Urinary bladder (tissue), 4 donors: ENCODE measurements at places on chromosomes 3 and 15. TPM values are rescaled to one million over a fixed set of nuclear protein-coding genes. Genes with fewer than 3 reads are reported as not detected.

DNA sequence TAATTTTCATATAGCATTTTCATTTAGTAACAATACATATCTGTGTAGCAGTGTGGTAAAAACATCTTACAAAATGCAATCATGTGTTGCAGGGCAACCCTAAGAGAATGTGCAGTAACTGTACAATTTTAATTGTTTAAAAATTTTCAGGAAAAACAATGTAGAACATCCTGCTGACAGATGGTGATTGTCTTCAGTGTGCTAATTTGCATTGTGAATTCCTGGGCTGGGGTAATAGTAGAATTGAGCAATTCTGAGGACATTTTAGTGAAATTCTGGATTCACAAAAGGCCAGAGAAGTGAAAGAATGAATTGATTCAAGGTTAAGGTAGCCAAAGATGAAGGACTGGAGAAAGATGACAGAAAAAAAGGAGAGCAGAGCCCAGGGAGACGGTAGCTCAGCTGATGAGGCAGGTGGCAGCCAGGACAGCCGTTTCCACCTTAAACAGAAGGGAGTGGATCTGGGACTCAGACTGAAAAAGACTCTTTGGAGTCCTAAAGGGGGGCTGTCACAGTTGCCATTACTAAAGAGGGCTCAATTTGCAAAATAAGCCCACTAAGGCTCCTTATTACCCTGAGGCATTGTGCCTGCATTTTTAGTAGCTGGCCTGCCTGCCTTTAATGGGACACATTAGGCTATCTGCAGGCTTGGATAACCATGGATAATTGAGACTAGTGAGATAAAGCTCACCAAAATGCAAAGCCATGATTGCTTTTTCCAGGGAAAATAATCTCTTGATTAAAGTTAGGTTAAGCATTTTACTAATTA, 8.6 kb downstream of the MAP3K13 start:
- DNase-seq, result no peak

Gene CPEB1
- total RNA-seq, result 4.7 TPM

DNA sequence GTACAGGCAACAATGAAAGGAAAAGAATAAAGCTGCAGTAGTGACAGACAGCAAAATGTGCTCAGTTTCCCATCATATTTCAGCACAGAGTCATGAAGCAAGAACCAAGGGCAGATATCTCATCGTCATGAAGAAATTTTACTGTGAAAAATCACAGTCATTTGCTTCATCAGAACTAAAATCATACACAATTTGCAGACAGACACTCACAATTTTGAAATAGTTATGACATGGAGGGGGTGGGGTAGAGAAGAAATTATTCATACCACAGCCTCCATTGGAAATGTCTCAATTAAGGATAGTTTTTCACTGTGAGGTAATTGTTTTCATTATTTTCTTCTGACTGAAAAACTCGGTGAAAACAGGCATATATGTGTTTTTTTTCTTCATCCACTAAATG, 78.8 kb upstream of the CNTN3 start:
- DNase-seq, result no peak

GRCh38 chr15:39131609-39132008, 449.3 kb upstream of the THBS1 start:
- DNase-seq, result no peak

Gene COL6A5
- total RNA-seq, result 6.1 TPM

Gene ZNF385D
- 46.2 TPM for total RNA-seq

- no peak for DNase-seq
Observed at GRCh38 chr3:10450494-10451440, 54.6 kb downstream of the ATP2B2 start.

DNA sequence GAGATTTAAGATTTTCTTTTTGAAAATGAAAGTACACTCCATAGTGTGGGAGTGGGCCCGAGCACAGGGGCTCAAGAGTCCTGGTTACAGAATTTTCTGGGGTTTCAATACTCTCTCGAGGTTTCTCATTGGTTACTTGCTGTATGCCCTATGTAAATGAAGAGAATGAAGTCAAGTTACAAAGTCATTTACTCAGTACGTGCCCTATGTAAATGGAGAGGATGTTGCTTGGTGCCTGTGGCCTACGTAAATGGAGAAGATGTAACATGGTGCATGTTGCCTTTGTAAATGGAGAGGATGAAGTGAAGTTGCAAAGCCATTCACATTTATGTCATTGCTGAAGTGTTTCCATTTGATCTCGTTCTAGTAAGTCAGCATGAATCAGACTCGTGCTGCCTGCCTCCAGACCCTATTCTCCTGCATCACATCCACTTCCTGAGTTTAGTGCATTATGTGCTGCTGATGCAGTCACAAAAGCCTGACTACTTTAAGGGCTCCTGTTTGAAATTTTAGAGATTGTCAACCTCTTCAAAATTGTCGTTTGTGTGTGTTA, 302.0 kb downstream of the ZBBX start:
- DNase-seq, result no peak

DNA sequence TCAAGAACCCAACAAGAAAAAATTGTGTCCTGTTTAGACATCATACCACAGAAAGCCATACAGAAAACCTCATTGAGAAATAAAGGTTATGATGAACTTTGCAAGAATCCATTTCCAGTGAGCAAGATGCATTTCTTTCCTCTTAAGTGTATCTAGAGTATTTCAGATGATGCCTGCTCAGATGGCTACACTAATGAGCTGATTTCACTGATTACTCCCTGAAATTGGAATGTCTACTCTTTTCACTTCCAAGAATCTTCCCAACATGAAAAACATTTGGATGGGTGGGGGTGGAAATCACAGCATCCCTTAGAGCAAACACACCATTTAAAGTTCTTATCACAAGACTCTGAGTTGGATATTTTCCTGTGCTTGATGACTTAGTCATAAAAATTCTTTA, 41.4 kb upstream of the IL12A start:
- DNase-seq, result no peak

DNA sequence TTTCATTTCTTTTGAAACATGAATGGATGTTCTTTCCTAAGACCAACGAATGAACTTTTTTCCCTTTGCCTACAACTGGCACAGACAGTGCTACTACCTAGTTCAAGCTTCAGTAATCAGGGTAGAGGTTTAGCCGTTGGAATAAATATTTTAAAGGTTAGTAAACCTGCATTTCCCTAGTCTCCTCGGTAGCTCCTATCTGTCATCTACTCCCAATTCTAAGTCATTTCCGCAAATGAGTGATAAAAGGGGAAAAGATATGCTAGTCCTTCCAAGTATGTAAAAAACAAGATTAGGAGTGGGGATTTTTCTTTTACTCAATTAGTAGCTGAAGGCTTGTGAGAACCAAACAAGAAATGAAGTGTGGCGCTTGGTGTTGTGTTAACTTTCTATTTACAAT, 15.2 kb downstream of the SLTM start:
- DNase-seq, result no peak

- no peak for DNase-seq
Observed at GRCh38 chr15:28993051-28993719, 107.4 kb downstream of the APBA2 start.

Gene SIDT1
- total RNA-seq, result 25.7 TPM

Gene TNFAIP8L3
- total RNA-seq, result 9.7 TPM

Gene CCR1
- 7.7 TPM for total RNA-seq
